ENCODE measurements at places on chromosomes 13 and 19.

- no peak for DNase-seq
Observed at GRCh38 chr13:28129911-28130693, 8.2 kb upstream of the PAN3 start.

DNA sequence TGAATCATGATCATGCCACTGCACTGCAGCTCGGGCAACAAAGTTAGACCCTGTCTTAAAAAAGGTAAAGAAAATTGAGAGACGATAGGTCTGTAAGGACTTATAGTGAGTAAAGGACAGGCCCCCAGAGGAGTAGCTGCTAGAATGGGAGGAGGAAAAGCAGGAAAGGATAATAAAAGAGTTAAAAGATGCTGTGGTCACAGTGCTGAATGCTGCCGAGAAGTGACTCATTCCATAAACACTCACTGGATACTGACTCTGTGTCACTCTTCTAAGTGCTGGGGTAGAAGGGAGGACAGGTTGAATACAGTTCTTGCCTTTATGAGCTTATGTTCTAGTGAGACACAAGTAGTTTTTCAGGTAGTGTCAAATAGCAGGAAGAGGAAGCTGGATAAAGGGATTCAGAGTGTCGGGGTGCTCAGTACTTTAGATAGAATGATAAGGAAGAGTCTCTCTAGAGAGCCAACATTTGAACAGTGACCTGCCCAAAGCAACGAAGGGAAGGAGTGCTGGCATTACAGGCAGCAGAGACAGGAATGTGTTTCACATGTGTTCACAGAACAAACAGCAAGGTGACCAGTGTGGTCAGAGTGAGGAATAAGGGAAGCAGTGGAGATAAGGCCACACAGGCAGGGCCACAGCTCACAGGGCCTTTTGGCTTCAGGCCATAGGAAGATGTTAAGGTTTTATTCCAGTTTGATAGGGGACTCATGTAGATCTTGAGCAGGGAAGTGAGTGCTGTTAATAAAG, 1240.5 kb downstream of the UQCRFS1 start:
- DNase-seq = no peak

DNA sequence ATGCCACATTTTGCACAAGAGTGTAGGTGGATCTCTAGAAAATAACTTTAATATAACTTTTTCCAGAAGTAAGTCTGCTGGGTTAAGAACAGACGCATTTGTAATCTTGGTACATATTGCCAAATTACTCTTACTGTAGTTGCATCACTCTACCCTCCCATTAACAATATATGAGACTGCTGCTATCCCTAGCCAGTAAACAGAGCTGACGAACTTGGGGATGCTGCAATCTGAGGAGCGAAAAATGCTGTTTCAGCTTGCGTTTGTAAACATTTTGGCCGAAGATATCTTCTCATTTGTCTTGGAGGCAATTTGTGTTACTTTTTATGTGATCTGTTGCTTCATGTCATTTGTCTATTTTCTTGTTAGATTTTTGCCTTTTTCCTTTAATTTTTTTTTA, 1482.8 kb downstream of the OLFM4 start:
- no peak for DNase-seq

GRCh38 chr19:2345794-2346663, 14.0 kb upstream of the TMPRSS9 start:
- no peak for DNase-seq

Data from NCI-H1092 (cell line).